ENCODE measurements at places on chromosomes 7 and 10.

DNA sequence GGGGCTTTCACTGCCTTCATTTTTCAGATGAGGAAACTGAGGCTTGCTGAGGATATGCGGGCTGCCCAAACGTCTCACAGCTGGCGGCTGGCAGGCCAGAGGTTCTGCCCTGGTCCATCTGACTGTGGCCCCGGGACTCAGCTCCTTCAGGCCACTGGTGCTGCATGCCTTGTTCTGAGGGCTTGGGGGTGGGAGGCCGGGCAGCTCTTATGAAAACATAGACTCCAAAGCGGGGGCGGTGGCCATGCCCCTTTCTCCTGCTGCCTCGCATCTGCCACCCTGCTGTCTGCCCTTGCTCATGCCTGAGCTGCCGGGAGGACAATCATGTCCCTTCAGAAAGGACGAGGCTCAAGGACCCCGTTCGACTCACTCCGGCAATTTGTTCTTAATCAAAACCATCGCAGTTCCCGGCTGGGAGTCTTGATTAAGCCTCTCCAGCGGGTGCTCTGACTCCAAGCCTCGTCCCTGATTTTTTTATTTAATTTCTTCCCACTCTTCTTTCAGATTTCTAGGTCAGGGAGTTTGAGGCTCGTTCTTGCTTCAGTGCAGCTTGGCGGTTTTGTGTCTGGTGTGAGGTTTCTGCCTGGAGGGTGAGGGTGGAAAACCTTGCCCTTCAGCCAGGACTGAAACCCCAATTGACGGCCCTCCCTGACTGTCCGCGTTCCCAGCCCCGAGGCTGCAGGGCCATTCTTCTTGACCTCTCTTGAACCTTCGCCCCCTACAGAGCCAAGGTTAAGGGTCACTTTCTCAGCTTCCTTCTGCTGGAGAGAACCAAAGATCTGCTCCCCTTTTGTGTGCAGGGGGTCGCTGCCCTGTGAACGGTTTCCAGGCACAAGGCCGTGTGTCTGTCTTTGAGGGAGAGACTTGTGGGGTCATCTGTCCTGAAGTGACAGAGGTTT is 120.8 kb downstream of the DNAJB6 start:
- DNase-seq, result no peak

GRCh38 chr7:34850681-34851080 is 186.6 kb downstream of the DPY19L1 start:
- DNase-seq, result no peak

DNA sequence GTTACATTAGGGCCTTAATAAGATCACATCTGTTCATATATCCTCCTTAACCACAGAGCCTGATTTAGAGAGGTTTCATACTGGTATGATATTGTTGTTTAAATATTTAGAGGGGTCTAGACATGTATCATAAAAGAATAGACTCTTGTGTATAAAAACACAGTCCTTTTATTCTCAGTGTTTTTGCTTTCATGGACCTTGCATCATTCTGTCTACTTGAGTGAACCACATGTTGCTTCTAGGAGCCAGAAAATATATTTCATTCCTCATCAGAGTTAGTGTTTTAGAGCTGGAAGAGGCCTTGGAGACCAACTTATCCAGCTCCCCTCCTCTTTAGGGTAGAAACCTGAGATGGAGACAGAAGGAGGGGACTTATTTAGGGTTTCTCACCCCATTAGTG is 312.8 kb downstream of the LRMDA start:
- no peak for DNase-seq

DNA sequence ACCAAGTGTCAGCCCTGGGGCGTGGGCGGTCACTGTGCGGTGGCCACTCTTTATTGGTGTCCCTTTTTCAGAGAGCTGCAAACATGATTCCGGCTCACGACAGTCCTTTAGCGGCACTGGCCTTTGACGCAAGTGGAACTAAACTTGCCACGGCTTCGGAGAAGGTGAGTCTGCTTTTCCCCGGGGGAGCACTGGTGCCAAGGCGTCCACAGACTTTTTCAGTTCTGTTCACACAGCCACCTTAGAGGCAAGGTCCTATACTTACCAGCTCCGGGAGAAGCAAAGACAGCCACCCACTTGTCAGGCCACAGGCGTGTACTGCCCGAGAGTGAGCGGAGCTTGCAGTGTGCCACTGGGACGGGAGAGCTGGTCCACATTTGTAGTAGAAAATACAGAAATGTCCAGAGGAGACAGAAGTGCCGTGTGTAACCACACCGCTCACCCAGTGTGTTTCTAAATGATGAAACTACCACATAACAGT is 27.9 kb downstream of the WIPI2 start:
- DNase-seq, result no peak

- DNase-seq, result no peak
Measured at GRCh38 chr10:118383063-118383689, 41.1 kb upstream of the FAM204A start.

Data from renal cortical epithelial cell (primary cell).